CD4-positive, alpha-beta T cell treated with Interleukin-17A for 1 hour (primary cell): ENCODE measurements at places on chromosomes 6 and 20.

GRCh38 chr6:41345901-41346300 is 10.5 kb downstream of the NCR2 start:
- DNase-seq, result no peak

DNA sequence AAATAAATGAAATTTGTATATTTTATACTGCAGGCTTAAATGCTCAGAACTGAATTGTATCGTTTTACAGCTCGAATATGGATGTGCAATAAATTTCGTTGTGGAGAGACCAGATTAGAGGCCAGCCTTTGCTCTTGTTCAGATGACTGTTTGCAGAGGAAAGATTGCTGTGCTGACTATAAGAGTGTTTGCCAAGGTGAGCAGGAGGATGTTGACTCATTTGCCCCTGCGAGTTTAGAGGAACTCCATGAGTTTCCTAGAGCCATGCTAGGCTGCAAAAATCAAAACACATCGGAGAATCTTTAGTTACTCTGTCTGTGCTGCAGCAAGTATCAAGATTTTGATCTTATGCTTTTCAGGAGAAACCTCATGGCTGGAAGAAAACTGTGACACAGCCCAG is 15.4 kb downstream of the ENPP3 start:
- no peak for DNase-seq

DNA sequence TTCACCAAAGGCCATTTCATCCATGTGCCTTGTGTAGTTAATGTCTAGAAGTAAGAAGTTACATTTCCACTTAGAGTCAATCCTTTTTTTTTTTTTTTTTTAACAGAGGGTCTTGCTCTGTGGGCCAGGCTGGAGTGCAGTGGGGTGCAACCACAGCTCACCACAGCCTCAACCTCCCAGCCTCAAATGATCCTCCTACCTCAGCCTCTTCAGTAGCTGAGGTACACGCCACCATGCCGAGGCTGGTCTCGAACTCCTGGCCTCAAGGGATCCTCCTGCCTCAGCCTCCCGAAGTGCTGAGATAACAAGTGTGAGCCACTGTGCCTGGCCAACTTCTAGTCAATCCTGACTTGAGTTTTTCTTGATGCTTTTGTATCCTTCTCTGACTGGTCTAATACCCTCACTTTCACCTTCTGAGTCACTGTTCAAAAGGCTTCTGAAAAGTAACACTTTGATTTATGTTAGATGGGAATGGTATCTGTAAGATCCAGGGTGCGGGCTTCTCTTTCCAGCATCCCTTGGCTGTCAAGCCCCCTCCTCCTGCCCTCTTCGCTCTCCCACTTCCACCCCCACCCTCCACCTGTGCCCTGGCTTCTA is 22.1 kb downstream of the TRAM2 start:
- DNase-seq, result no peak

DNA sequence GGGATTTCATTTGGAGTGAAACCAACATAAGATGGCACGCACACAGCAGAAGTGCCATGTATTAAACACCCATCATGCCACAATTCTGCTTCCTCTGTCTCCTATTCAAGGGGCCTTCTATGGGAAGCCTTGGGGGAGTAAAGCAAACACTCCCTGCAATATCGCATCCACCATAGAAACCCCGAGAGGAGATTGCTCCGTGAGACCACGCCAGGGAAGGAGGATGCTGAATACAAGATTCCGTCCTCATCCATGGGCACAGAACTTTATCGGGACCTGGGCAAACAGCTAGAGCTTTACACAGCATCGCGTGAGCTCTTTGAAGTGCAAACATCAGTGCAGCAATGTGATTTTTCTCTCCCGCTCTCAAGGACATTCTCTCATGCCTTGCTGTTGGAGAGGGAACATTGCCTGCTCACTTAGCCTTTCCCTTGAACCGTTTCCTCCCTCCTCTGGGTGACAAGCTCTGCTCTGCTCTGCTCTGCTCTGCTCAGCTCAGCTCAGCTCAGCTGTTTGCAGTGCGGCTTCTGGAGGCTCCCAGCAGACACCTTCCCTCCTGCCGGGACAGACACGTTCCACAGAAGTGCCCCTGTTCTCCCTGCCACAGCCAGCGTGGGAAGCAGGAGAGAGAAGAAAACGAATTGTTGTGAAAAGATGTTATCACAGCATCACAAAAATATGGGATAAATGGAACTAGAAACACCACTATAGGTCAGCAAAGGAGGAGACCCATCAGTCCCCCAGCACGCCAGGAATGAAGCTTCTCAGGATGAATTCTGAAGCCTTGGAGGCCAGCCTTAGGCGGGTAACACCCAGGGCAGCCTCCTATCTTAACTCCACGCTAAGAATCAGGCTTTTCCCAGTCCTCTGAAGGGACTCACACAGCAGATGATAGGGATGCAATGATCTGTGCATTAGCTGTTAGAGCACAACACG is 48.2 kb downstream of the RNASET2 start:
- DNase-seq, result no peak

DNA sequence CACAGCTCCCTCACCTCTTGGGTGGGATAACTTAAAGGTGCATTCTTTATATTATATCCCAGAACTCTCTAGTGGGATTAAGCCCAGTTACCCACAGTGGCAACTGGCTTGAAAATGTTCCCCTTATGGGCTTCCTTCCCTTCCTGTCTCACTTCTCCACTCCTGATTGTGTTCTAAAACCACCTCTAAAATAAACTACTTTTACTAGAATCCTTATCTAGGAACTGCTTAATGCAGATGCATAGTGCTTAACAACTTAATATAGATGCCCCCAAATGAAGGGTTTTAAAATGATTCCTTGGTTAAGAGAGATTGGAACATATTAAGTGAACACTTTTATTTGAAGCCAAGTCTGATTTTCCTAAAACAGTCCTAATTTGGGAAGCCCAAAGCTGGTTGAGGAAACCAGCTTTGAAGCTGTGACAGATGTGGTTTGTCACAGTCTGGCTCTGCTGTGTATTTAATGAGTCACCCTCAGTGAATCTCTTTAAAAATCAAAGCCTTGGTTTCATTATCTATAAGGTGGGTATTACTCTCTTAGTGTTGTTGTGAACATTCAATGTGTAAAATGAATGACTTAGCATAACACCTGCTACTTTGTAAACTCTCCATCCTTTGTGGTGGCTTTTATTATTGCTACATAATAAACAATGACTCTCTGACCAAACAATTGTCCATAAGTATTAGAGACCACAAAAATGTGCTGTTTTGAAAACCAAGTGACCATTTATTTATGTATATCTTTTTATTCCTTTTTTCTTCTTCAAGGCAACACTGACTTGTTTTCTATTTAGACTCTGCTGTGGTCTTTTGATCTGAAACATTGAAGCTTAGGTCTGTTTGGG is 24.4 kb downstream of the PLCB1 start:
- peak; percentile 42 for DNase-seq

GRCh38 chr6:28489366-28490204 is 26.0 kb downstream of the GPX6 start:
- DNase-seq, result peak; percentile 38

GRCh38 chr6:157106487-157106886 is 216.8 kb downstream of the TMEM242 start:
- DNase-seq, result no peak

DNA sequence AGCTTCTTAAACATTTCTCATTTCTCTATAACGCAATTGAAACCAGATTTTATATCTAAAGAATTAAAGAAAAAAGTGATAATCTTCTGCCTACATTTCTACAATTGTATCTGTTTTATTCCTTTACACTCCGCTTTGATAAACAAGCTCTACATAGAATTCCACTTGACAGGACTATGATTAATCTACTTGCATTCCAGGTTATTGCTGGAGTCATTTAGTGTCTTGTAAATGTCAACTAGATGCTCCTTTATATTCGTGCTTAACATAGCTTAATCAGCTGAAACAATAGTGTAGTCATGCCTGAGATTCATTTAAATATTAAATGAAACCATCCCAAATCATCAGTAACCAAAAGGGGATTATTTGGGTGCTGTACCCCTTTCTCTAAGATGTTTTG is 284.0 kb downstream of the TRDN start:
- no peak for DNase-seq

- no peak for DNase-seq
Measured at GRCh38 chr6:118720125-118720473, 68.7 kb upstream of the CEP85L start.

DNA sequence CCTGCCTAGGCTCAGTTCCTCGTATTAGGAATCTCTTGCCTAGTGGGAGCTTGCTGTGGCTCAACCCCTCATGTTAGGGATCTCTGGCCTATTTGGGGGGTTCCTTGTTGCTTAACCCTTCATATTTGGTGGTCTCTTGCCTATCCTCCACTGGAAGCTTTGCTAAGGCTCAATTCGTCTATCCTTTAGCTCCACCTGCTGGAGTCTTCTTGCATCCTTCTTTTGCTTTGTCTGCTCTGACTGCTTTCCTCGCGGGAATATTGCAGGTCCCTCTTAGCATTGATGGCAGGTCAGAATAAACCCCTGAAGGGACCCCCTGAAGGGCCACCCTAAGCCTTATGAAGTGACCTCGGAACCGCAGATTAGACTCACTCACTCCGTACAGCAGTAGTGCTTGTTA is 203.0 kb upstream of the TBX18 start:
- no peak for DNase-seq

DNA sequence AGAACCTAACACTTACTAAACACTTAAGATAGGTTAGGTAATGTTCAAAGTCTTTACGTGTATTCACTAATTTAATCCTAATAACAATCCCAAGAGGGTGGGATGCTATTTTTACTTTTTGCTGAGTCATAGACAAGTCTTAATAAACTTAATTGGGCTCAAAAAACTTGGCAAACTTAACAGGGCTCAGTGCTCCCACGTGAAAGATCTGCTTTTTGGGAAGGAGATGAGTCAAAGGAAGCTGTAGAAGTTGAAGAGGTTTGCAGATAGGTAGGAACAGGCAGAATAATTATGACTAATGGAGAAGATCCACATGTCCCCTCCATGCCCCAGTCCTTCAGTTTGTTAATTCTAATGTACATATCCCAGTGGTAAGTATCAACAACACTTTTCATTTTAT is 44.5 kb upstream of the STMND1 start:
- no peak for DNase-seq

DNA sequence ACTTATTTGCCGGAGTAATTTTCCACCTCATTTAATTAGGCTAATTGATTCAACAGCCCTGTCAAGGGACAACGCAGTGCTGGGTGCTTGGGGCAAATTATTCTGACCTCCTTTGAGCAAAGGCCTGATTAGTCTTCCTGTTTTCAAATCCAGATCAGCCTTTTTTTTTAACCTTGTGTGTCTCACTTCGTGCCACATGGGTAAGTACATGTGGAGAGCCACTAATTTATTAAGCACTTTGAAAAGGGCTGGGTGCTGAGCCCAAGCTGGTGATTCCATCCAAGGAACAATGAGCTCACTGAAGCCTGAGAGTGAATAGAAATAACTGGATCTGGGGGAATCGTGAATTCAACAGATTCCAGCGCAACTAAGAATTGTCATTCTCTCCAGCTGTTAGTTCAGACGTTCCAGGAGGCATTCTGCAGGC is 229.3 kb downstream of the CLIC5 start:
- no peak for DNase-seq

DNA sequence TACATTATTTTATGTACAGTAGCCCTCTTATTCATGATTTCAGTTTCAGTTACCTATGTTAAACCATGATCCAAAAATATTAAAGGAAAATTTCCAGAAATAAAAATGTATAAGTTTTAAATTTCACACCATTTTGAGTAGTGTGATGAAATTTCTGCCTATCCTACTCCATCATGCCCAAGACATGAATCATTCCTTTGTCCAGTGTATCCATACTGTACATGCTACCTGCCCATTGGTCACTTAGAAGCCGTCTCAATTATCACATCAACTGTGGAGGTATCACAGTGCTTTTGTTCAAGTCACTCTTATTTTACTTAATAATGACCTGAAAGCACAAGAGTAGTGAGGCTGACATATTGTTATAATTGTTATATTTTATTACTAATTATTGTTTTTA is 32.3 kb upstream of the PLCB4 start:
- no peak for DNase-seq

GRCh38 chr6:57021086-57021720 is 25.3 kb upstream of the KIAA1586 start:
- DNase-seq, result peak; percentile 34

DNA sequence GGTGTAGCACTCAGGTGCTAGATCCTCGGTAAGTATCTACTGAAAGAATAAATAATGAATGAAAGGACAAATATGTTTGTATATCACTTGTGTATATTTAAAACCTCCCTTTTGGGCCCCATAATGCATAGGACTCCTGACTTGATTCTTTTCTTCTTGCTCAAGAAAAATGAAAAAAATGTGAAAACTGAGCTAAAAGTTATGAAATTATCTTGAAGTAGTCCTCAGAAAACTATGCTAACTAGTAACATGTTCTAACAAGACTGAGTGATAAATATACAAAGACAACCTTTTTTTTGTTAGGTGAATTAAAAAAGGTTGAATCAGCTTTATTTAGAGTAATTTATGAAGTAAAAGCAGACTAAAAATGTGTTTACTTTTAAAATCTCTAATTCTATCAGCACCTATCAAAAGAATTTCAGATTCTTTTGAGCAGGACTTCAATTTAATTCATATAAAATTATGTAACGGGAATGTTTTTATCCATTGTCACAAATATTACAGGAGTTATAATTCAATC is 247.8 kb upstream of the JAG1 start:
- DNase-seq, result no peak

- no peak for DNase-seq
Measured at GRCh38 chr6:46453216-46453615, 38.0 kb downstream of the RCAN2 start.

GRCh38 chr6:55839080-55839479 is 36.3 kb downstream of the BMP5 start:
- DNase-seq, result no peak

DNA sequence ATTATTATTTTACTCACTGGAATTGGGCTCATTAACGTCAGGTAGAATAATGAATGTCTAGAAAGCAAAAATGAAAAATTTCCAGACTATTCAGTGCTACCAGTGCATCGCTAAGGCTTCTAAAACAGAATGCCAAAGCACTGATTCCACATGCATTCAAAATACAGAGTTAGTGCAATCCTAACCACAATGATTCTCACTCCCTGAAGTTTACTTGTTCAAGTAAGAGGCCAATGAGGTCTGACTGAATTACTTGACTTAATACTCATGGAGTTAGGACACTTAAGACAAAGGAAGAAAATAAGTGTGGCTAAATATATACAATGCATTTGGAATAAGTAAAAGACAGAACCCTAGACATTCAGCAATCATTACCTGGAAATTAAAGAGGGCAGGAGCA is 220.5 kb downstream of the PKHD1 start:
- DNase-seq, result no peak

GRCh38 chr20:62477669-62478455 is 2.1 kb upstream of the GATA5 start:
- DNase-seq, result no peak

- peak; percentile 85 for DNase-seq
Measured at GRCh38 chr6:161076181-161076677, 84.7 kb downstream of the MAP3K4 start.

- DNase-seq, result no peak
Measured at GRCh38 chr6:123616942-123617341, 19.8 kb downstream of the TRDN start.

- DNase-seq, result no peak
Measured at GRCh38 chr6:119717942-119718341, 368.4 kb upstream of the MAN1A1 start.
